ENCODE measurements at places on chromosomes 4 and X. TPM values are rescaled to one million over a fixed set of nuclear protein-coding genes. Genes with fewer than 3 reads are reported as not detected.

GABRG1 gene
- total RNA-seq: not detected

FATE1 gene
- not detected for total RNA-seq

ABCG2 gene
- total RNA-seq: 3.4 TPM

SMIM10 gene
- total RNA-seq: 2.3 TPM

RNF150 gene
- total RNA-seq: 0.30 TPM

KIAA0232 gene
- 14.8 TPM for total RNA-seq

HPSE gene
- 0.59 TPM for total RNA-seq
